ENCODE measurements at places on chromosomes 5 and 9.

DNA sequence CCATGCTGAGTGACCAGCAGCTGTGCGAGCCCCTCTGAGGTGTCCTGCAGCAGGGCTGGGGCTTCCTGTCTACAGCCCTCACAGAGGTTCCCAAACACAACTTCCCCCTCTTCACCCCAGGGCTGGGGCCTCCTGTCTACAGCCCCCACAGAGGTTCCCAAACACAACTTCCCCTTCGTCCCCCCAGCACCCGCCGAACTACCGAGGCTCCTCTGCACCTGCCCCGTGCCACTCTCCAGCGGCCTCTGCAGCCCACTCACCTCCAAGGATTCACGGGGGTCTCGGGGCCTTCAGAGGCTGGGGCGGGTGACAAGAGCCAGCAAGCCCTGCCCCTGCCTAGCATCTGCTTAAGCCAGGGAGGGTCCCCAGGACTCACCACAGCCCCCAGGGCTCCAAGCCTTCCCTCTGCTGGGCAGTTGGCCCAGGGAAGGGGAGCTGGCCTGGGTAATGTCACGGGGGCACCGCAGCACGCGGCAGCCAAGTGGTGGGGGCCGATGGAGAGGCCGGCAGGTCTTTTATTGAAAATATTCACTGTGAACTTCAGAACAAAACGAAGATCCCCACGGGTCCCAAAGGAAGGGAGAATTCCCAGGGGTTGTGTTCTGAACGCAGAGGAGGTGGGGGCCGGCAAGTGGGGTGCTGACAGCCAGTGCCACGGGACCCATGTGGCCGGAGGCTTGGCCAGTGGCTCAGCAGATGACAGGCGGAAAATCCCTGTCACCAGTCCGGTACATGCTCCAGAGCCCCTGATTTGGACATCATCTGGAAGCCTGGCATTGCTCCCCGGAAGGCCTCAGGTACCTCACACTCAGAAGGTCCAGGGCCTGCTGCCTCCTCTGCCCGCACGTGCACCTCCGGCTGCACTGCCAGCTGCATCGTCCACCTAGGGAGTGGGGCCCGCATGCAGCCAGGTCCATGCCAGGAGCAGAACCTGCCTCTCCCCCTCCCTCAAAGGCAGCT, 125.3 kb downstream of the ADAMTS2 start:
- DNase-seq = no peak

DNA sequence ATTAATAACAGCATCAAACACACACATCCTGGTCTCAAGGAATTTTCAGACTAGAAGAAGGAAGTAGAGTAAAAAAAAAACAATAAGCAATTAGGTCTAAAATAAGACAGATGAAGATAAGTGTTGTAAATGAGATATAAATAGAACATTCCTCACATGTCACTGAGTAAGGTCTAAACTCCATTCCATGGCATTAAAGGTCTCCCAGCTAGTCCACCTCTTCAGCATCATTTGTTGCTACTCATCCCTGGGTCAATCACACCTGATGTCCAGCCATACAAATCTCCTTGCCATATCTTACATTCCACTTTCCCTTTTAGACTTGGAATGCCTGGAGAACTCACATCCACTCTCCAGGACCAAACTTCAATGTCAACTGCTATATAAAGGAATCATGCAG, 214.1 kb upstream of the KLF4 start:
- peak; percentile 51 for DNase-seq

GRCh38 chr5:58921159-58921558, 338.3 kb downstream of the RAB3C start:
- DNase-seq = no peak

- DNase-seq = no peak
Measured at GRCh38 chr5:380701-381309, 59.3 kb downstream of the AHRR start.

- DNase-seq = no peak
Measured at GRCh38 chr9:91784673-91785446, 165.2 kb downstream of the ROR2 start.

Data from hepatocyte (in vitro differentiated cells).